ENCODE measurements at places on chromosomes 1 and 21.

- DNase-seq: no peak
- peaks cover 10% of the 10 kb centered on the region for H3K27me3 ChIP-seq
- H3K27ac ChIP-seq: no peak overlapping the region
- no peak overlapping the region for H3K4me3 ChIP-seq
- no peaks in the 10 kb centered on the region for H3K36me3 ChIP-seq
These were observed 70.3 kb downstream of the ABCA4 start for GRCh38 chr1:94050675-94051074.

- H3K27me3 ChIP-seq: no peaks in the 10 kb centered on the region
- no peak overlapping the region for H3K4me3 ChIP-seq
- no peaks in the 10 kb centered on the region for H3K36me3 ChIP-seq
- no peaks in the 10 kb centered on the region for H3K4me1 ChIP-seq
- H3K27ac ChIP-seq: no peak overlapping the region
These were observed 331.6 kb upstream of the ADAMTS5 start for GRCh38 chr21:27298465-27298864.

- peaks cover 17% of the 10 kb centered on the region for H3K4me1 ChIP-seq
- DNase-seq: no peak
- peaks cover 61% of the 10 kb centered on the region for H3K36me3 ChIP-seq
- no peaks in the 10 kb centered on the region for H3K27me3 ChIP-seq
- no peak overlapping the region for H3K4me3 ChIP-seq
These were observed 12.4 kb upstream of the SPATA1 start for GRCh38 chr1:84493747-84494146.

DNA sequence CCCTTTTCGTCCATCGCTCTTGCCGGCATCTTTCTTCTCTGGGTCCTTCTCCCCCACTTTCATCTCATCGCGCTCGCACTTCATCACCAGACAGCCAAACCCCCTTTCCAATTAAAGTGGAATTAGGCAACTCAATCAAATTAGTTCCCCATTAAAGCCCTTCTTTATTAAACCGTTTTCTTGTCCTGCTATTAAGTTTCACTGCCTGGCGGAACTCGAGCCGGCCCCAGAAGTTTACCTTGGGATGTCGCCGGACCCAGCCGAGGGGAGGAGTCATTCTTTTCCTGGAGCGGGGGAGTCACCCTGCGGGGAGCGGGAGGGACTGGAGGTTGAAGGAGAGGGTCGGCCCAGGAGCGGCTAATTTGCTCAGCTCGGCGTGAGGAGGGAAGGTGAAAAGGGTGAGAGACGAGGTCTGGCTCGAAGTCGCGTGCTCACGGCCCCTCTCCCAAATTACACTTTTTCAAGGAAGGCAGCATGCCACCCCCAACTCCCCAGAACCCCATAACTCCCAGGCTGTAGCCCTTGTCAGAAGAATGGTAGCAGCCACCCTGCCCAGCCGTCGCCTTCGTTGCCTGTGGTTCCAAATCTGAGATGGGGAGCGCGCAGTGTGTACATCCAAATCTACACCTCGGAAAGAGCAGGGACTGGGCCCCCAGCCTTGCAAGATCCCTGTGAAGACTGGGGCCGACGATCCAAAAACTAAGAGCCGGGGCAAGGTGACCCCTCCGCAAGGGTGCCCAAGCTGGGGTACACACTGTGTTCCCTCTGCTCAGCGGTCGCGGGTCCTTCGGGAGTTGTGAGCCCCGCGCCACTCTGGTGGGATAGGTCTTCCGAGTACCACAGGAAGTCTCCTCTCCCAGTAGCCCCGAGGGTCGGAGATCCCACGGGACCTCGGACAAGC lies 6.4 kb downstream of the DMRTA2 start:
- DNase-seq: no peak
- H3K4me1 ChIP-seq: peaks cover 19% of the 10 kb centered on the region
- peaks cover 75% of the 10 kb centered on the region for H3K27me3 ChIP-seq
- no peak overlapping the region for H3K4me3 ChIP-seq
- no peak overlapping the region for H3K27ac ChIP-seq
- H3K36me3 ChIP-seq: no peaks in the 10 kb centered on the region

GRCh38 chr21:15775291-15775690 lies 45.5 kb downstream of the USP25 start:
- H3K4me1 ChIP-seq: peaks cover 16% of the 10 kb centered on the region
- H3K27ac ChIP-seq: no peak overlapping the region
- no peak overlapping the region for H3K4me3 ChIP-seq
- no peaks in the 10 kb centered on the region for H3K27me3 ChIP-seq
- DNase-seq: no peak
- peaks cover 25% of the 10 kb centered on the region for H3K36me3 ChIP-seq

DNA sequence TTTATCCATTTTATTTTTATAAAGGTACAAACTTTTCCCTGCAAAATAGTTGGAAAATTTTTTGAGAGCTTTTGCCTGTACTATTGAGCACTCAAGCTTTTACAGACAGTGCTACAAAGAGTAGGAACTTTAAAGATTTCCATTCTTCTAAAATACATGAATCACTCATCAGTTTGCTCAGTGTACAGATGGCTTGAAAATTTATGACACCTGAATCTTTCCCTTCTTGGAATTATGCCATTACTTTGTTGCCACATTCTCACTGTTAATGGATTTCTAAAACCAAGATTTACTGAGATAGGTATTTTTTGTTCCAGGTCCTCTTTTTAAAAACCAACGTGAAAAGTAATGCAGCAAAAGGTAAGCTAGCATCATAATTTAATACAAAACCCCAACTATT lies 76.0 kb downstream of the GPATCH2 start:
- peaks cover 7% of the 10 kb centered on the region for H3K36me3 ChIP-seq
- no peak for DNase-seq
- no peak overlapping the region for H3K4me3 ChIP-seq
- H3K27me3 ChIP-seq: no peaks in the 10 kb centered on the region
- no peaks in the 10 kb centered on the region for H3K4me1 ChIP-seq

DNA sequence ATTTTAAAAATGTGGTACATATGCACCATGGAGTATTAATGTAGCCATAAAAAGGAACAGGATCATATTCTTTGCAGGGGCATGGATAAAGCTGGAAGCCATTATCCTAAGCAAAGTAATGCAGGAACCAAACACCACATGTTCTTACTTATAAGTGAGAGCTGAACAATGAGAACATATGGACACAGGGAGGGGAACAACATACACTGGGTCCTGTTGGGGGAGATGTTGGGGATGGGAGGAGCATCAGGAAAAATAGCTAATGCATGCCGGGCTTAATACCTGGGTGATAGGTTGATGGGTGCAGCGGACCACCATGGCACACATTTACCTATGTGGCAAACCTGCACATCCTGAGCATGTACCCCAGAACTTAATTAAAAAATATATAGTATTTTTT lies 352.5 kb upstream of the KAZN start:
- no peak for DNase-seq
- H3K36me3 ChIP-seq: no peaks in the 10 kb centered on the region
- H3K4me1 ChIP-seq: no peaks in the 10 kb centered on the region
- H3K27ac ChIP-seq: no peak overlapping the region
- H3K27me3 ChIP-seq: no peaks in the 10 kb centered on the region
- no peak overlapping the region for H3K4me3 ChIP-seq

GRCh38 chr1:234743791-234744611 lies 134.0 kb upstream of the IRF2BP2 start:
- no peak for DNase-seq
- no peak overlapping the region for H3K4me3 ChIP-seq
- H3K27ac ChIP-seq: no peak overlapping the region

DNA sequence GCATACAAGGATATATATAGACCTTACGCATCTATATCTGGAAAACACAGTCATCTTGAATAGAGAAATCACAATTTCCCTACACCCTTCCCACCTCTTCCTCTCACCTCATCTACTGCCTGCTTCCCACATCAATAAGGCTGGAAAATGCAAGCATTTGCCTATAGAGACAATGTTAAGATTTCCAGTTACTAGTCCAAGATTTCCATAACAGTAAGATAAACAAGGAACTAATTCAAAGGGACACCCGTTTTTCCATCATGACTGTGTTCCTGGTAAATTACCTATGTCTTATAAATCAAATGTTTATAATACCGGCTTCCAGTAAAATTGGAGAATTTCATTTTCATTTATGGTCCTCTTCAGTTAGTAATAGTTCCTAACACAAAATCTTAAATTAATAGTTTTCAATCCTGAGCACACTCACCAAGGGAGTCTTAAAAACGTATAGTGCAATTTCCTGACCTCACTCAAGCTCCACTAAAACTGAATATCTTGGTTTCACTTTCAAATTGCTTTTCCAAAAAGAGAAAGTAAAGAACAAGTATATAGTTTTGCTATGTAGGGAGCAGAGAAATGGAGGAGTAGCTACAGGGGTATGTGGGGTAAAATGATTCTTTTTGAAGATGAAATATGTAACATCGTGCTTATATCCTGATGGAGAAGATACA lies 398.7 kb downstream of the PLPP3 start:
- H3K36me3 ChIP-seq: no peaks in the 10 kb centered on the region
- H3K4me1 ChIP-seq: no peaks in the 10 kb centered on the region
- no peaks in the 10 kb centered on the region for H3K27me3 ChIP-seq
- no peak overlapping the region for H3K27ac ChIP-seq

GRCh38 chr1:53409695-53410094 lies 49.5 kb upstream of the DMRTB1 start:
- H3K27ac ChIP-seq: peak overlapping the region; percentile 44
- no peak overlapping the region for H3K4me3 ChIP-seq
- H3K27me3 ChIP-seq: peaks cover 2% of the 10 kb centered on the region
- no peaks in the 10 kb centered on the region for H3K36me3 ChIP-seq
- no peak for DNase-seq

GRCh38 chr21:14846621-14847020 lies 218.2 kb downstream of the NRIP1 start:
- no peak overlapping the region for H3K4me3 ChIP-seq
- peaks cover 2% of the 10 kb centered on the region for H3K36me3 ChIP-seq
- DNase-seq: no peak
- H3K4me1 ChIP-seq: no peaks in the 10 kb centered on the region
- peaks cover 1% of the 10 kb centered on the region for H3K27me3 ChIP-seq

GRCh38 chr1:35557118-35557610 lies at the start of gene KIAA0319L:
Gene KIAA0319L (minus strand): TSS chr1:35557403. CDS start chr1:35554491, 2,912 bp downstream.
- H3K36me3 ChIP-seq: peaks cover 17% of the 10 kb centered on the region
- DNase-seq: peak; percentile 81
- H3K27me3 ChIP-seq: no peaks in the 10 kb centered on the region
- peaks cover 53% of the 10 kb centered on the region for H3K4me1 ChIP-seq

- H3K4me1 ChIP-seq: no peaks in the 10 kb centered on the region
- peaks cover 2% of the 10 kb centered on the region for H3K27me3 ChIP-seq
- no peak overlapping the region for H3K27ac ChIP-seq
- no peak for DNase-seq
These were observed 216.1 kb downstream of the NPHP4 start for GRCh38 chr1:5776035-5776550.

DNA sequence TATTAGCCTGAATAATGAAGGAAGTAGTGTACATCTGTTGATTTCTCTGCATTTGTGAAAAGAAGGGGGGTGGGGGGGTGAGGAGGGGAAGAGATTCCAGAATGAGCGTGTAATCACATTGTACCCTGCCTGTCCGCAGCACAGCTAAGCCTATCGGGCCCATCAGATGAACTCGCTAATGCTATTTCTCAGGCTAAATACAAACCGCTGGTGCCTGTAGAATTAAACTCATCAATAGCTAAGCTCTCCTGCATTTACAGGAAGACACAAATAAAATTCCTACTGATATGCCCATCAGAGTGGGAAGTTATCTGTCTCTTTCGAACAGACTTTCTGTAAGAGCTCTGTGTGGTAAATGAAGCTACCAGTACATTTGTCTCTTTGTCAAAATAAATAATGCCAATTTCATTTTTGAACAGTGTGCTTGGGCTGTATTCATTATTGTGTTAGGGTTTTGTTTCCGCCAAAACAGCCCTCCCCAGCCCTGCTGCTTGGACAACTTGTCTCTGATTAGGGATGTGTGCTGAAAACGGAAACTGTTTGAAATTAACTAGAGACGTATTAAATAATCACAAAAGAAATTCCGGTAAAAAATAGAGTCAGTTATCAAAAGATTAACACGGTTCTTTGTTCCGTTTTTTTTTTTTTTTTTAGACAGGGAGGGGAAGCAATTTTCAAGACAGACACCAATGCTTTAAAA lies 305.4 kb downstream of the TTLL7 start:
- H3K27ac ChIP-seq: no peak overlapping the region
- H3K4me1 ChIP-seq: peaks cover 31% of the 10 kb centered on the region
- peaks cover 1% of the 10 kb centered on the region for H3K36me3 ChIP-seq
- peak overlapping the region; percentile 62 for H3K4me3 ChIP-seq
- peaks cover 2% of the 10 kb centered on the region for H3K27me3 ChIP-seq

GRCh38 chr1:86303041-86303690 lies 93.0 kb downstream of the ODF2L start:
- no peak overlapping the region for H3K27ac ChIP-seq
- no peaks in the 10 kb centered on the region for H3K36me3 ChIP-seq
- H3K27me3 ChIP-seq: peaks cover 3% of the 10 kb centered on the region

DNA sequence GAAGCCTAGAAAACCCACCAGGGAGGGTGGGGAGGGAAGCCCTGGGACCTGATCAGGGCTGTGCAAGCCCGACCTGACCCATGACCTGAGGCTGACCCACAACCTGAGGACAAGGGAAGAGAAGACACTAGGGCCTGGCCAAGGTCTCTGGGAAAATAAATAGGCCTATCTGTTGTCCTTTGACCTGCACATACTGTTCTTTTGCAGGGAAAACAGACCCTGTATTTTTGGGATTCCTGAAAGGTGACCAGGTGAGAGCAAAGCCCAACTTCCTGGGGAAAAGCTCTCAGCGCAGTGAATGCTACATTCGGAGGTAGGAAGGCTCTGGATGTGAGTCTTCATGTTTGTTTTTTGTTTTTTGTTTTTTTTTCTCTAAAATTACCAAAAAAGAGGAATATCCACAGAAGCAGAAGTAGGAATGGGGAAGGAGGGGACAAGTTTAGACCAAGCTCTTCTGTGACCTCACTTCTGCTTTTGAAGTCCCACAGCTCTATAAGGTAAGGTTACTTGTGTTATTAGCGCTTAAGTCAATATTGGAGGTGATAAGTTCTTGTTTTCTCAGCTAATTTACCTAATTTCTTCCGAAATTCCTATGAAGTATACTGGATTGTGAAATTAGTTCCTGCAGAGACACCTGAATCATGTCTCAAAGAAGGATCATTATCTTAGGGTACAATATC lies 26.2 kb upstream of the LYST start:
- H3K27me3 ChIP-seq: no peaks in the 10 kb centered on the region
- no peaks in the 10 kb centered on the region for H3K36me3 ChIP-seq

- no peak for DNase-seq
- peaks cover 79% of the 10 kb centered on the region for H3K36me3 ChIP-seq
- peaks cover 91% of the 10 kb centered on the region for H3K4me1 ChIP-seq
- no peak overlapping the region for H3K4me3 ChIP-seq
These were observed 59.9 kb downstream of the LRRC8C start for GRCh38 chr1:89692601-89693521.

GRCh38 chr1:234583755-234584419 lies 26.1 kb downstream of the IRF2BP2 start:
- H3K27me3 ChIP-seq: no peaks in the 10 kb centered on the region
- no peaks in the 10 kb centered on the region for H3K36me3 ChIP-seq
- H3K4me3 ChIP-seq: no peak overlapping the region
- no peak overlapping the region for H3K27ac ChIP-seq
